Erythroblast (primary cell): ENCODE measurements at places on chromosomes 3 and 15.

DNA sequence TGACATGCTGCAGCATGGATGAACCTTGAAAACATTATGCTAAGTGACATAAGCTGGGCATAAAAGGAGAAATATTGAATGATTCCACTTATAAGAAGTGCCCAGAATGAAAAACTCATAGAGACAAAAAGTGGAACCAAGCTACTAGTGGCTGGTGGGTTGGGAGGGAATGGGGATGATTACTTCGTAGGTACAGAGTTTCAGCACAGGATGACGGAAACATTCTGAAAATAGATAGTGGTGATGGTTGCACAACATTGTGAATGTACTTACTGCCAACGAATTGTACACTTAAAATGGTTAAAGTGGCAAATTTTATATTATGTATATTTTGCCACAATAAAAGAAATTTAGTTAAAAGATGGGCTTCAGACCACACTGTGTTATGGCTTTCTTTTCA, 93.6 kb downstream of the RPLP1 start:
- no peak for DNase-seq

- no peak for DNase-seq
These were observed 169.7 kb upstream of the BFSP2 start for GRCh38 chr3:133230195-133230594.

GRCh38 chr3:52606373-52607085, 70.1 kb downstream of the UQCC5 start:
- peak; percentile 61 for DNase-seq

DNA sequence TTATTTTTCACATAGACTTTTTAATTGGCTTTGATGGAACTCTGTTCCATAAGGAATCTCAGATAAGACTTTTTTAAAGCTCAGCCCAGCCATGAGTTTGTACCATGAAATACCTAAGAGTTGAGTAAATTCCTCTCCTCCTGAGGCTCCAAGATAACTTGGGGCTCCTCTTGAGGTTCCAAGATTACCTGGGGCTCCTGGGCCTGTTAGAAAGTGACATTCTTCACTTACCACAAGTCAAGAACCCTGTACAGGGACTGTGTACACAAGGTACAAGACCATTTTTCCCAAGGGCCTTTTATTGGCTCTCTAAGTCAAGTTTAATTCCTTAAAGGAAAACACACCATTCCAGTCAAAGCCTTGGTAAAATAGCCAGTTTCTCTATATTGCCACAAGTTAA, 111.3 kb upstream of the PRR20G start:
- no peak for DNase-seq

DNA sequence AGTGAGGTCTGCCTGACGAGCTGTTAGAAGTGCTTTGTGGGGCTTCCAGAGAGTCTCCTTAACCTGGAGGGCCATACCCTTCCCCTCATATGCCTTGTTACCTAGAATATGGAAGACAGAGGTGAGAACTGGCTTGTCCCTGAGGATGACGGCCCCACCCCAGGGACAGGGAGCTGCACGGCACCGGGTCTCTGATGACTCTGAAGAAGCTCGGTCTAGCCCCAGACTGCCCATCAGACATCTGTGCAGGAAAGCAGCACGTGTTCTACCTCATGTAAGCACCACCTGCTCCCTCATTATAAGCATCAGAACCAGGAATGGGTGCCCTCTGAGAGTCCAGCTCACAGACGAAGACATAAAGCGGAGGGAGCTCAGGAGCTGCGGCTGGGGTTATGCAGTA, 18.0 kb downstream of the MYO5C start:
- no peak for DNase-seq

DNA sequence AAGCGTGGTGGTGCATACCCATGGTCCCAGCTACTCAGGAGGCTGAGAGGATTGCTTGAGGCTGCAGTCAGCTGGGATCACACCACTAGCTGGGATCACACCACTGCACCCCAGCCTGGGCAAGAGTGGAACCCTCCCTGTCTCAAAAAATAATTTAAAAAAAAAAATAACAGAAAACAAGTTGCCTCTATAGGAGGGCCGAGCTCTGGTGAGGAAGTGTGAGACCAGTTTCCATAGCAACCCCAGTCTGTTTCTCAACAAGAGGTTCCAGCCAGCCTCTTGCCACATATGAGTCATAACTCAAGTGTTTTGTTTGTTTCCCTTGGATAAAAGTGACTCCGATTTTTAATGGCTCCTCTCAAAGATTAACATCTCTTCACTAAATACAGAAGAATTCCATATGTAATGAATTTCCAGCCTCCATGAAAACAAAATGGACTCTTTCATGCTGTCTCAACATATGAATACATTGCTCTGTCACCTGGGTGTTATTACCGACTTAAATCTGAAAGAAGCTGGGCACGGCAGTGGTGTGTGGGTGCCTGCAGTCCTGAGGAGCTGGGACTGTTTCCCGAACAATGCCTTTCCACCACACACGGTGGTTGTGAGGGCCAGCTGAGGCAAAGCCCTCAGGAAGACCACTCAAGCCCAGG, 19.7 kb downstream of the TMEM43 start:
- DNase-seq, result peak; percentile 68

- no peak for DNase-seq
These were observed 408.1 kb upstream of the ZNF385D start for GRCh38 chr3:22159004-22159695.

DNA sequence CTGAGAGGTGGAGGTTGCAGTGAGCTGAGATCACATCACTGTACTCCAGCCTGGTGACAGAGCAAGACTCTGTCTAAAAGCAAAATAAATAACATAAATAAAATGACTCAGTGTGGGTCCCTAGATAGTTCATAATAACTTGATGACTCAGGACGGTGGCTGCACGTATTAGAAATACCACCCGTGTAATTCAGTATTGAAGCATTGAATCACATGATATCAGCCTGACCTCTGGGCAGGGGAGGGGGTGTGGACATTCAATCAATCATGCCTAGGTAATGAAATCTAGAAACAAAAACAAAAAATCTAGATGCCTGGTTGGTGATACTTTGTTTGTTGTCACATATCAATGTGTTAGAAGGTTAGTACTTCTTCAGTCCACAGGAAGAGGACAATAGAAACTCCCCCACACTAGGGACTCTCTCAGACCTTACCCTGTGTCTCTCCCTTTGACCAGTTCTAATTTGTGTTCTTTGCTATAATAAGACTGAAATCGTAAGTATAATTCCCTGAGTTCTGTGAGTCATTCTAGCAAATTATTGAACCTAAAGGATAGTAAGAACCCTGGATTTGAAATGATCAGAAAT, 177.3 kb downstream of the GAP43 start:
- no peak for DNase-seq

- DNase-seq, result peak; percentile 60
These were observed 113.9 kb downstream of the TFDP2 start for GRCh38 chr3:142035308-142035922.

- no peak for DNase-seq
These were observed 24.4 kb downstream of the NR2F2 start for GRCh38 chr15:96354731-96355567.

DNA sequence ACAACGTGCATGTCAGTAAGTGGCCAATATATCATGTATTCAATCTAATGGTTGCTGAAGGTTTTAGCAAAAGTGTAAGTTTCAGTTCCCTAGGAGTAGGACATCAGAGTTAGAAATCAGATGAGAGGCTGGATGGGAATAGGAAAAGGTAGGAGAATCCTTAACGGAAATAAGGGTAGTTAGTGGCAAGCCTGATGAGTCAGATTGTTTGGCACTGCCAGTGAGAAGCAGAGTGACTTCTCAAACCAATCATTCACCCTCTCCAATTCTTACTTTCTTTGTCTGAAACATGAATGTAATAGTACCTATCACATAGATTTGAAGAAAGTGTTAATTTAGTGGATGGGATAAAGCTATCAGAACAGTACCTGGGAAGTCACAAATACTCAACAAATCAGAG, 894.0 kb downstream of the NTRK3 start:
- DNase-seq, result no peak

- no peak for DNase-seq
These were observed 235.6 kb downstream of the MYRIP start for GRCh38 chr3:40045051-40045450.

- no peak for DNase-seq
These were observed 22.4 kb downstream of the WWTR1 start for GRCh38 chr3:149635396-149635795.

DNA sequence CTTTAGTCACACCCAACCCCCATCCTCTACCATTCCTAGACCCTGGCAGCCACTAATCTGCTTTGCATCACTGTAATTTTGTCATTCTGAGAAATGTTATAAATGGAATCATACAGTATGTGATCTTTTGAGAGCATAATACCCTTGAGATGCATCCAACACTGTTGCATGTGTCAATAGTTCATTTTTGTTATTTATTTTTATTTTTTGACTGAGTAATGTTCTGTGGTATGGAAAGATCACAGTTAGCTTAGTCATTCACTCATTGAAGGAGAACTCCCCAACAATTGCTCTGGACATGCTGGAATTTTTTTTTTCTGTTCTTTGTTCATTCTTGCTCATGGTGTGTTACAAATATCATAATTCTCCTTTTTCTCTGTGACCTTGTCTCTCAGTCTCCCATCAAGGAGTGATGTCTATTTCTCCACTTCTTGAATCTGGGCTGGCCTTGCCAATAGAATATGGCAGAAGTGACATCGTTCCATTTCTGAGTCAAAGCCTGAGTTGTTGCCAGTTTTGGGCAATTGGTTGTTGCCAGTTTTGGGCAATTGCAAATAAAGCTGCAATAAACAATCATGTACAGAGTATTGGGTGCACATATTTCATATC, 6.8 kb upstream of the ADPGK start:
- DNase-seq, result no peak

- no peak for DNase-seq
These were observed at the start of gene ACOX2 for GRCh38 chr3:58536501-58537411. TSS of gene ACOX2 (minus strand) at chr3:58537190. CDS start at chr3:58535106, 2,084 bp downstream.

- DNase-seq, result no peak
These were observed 216.4 kb upstream of the DPPA4 start for GRCh38 chr3:109553591-109554371.

DNA sequence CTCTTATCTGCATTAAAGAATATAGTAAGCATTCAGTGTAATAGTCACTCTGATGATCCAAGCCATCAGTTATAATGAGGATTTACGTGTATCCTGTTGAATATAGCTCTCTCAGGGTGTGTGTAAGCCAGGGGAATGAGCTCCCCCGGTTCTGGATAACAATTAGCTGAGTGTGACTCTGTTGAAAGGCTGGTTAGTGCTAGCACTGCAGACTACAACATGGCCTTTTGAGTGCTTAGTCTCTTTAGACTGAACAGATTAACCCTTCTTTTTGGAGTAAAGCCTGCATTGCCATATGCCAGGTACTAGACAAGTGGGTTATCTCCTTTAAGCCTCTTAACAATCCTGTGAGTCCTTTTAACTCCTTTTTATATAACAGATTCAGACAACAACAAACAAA, 119.5 kb downstream of the TMEM108 start:
- DNase-seq, result no peak

GRCh38 chr3:134917631-134918030, 122.6 kb downstream of the EPHB1 start:
- DNase-seq, result no peak

DNA sequence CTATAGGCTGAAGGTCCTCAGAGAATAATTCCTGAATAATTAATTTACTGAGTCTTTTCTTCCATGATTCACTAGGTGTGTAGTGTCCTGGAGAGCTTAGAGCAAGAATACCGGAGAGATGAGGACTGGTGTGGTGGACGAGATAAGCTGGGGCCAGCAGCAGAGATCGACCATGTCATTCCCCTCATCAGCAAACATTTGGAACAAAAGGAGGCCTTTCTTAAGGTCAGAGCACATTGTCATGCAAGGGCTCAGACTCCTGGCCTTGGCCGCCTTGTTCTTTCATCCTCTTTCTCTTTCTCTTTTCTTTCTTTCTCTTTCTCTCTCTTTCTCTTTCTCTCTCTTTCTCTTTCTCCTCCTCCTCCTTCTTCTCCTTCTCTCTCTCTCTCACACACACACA, 291.4 kb upstream of the UMPS start:
- DNase-seq, result peak; percentile 7

DNA sequence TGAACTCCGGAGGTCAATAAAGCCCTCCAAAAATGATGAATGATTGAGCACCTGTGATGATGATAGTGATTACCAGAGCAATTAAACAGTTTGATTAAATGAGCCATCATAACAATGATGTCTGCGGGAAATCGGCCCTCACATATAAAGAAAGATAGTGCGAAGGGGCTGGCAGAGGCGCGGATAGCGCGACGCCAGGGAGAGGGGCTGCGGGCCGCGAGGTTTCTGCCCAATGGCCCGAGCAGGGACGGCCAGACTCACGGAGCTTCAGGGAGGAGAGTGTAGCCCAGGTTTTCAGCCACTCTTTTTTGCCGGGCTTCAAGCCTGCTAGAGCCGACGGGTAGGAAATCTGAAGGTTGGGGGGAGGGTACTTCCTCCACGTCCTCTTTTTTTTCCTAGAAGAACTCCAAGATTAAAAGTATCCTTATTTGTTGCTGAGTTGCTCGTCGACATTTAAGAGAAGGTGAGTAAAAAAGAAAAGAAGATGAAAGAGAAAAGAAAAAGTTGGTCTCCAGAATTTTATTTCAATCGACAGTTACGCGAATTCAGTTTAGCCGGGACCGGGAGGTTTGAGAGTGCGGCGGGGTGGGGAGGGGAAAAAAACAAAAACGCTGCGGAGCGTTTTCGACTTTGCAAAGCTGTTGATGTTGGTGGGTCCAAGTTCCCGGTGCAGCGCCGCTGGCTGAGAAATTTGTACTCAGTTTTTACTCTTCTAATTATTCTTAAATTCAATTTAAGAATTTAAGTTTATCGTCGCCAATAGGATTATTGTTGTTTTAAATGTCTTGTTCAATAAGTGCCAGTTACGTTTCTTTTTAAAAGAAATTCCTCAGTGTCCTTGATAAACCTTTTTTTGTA, 2.2 kb upstream of the MEIS2 start:
- DNase-seq, result peak; percentile 4

DNA sequence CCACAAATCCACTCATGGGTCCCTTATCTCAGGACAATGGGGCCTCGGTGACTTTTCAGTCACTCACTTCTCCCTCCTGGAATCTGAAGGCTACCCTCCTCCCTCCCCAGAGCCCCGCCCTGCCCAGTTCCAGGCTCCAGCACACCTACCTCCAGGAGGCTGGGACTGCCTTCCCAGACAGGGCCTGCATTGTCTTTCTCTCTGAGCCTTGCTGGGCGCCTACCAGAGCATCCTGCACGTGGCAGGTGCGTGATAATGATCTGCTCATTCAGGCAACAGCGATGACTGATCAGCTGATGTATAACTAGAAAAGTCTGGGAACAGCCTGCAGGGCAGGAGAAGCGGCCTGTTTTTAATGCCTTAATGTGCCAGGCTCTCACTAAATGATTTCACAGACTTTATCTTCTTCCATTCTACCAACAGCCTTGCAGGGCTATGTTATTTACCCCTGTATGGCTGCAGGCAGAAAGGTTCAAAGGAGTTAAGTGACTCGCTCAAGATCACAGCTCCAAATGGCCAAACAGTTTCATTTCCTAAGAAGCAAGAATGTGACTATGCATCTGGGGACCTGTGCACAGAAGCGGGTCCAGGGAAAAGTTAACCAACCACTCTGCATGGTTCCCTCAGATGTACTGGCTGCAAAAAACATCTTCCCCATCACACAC, 6.3 kb downstream of the ADAMTS17 start:
- DNase-seq, result no peak
